Breast epithelium (tissue), 4 donors: ENCODE measurements at places on chromosomes 5 and 9.

- no peak for DNase-seq
These were observed 23.9 kb downstream of the SLC35A4 start for GRCh38 chr5:140588311-140589070.

DNA sequence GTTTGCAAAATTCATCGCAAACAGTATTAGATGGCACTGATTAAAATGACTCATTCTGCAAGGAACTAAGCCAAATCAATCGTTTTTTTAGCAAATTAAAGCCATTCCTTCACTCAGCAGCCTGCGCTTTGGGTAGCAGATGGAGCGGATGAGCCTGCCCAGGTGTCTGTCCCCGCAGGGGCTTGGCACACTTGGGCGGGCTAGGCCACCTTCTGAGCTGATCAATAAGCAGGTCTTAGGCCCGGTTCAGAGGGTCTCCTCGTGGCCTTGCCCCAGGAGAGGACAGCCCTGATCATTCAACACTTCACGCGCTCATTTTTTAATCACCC is 78.0 kb upstream of the FCN1 start:
- DNase-seq: peak; percentile 20

DNA sequence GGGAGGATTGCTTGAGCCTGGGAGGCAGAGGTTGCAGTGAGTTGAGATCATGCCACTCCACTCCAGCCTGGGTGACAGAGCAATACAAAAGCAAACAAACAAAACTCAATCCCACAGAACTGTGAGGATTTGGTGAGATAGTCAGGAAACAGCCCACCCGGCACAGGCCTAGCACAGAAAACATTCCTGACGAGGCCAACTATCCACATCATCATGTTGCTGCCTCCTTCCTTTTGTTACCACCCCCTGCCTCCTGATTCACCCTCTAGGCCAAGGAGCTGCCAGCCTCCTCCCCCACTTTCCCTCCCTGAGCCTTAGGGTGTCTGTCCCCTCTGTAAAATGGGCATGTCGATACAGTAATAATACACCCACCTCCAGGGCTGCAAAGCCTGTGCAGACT is 39.0 kb downstream of the STK10 start:
- no peak for DNase-seq

DNA sequence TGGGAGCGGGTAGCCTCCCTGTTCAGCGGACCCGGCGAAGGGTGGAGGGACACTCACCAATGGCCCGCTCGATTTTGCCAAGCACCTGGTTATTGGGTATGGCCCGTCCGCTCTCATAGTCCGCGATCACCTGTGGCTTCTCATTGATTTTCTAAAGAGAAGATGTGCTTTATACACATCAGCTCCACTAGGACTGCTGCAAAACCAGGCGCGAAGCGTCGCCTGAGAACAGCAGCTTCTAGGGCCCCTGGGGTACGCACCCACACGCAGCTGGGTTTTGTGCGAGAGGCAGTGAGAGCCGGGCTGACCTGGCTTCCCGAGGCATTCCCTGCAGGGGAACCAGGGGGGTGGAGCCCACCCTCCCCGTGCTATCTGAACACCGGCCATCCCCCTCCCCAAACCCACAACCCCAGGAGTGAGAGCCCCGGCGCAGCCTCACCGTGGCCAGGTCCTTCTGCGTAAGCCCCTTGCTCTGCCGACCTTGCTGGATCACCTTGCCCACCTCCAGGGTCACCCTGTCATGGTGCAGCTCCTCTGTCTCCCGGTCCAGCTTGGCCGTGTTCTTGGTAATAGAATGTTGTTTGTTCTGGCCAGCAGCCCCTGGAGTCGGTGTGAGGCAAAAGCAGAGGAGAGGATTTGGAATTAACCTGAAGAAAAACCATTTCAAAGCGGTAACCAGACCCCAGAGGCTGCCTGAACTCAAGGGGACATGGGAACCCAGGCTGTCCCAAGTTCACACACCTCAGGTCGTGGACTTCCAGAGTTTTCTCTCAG is 3.1 kb downstream of the EDF1 start:
- DNase-seq: no peak

DNA sequence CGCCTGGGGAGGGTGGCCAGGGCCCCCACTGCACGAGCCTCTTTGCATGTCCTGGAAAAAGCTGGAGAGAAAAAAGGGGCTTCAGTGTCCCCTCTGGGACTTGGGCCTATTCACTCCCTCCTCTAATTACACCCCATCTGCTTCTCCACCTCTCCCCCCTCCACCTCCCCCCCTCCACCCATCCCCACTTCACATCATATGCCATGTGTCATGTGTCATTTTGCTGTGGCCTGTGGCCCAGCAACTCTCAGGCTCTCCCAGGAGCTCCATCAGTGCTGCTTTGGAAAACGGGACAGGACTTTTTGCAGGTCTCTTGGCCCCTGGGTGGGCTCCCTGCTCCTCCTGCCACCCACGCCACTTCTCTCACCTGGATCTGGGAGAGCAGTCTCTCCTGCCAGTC is 68.7 kb downstream of the NTNG2 start:
- DNase-seq: no peak

DNA sequence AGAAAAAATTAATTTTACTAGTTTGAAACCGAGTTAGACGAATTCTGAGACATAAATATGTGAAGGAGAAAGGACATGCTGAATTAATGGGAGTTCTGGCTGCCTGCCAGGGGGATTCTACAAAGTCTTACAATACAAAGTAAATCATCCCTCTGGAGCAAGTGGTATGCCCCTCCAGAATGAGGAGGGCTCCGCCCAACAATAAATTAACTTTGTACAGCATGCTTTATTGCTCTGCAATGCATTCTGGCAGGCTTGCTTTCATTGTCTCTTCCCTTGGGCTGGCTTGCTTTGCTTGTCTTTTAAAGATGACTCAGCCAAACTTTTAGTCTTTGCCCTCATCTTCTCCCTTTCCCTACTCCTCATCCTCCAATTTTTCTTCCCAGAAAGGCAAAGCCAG is 11.7 kb upstream of the PCDHB1 start:
- no peak for DNase-seq
